Hematopoietic multipotent progenitor cell (in vitro differentiated cells): ENCODE measurements at places on chromosomes 2 and 18.
A peak's percentile ranks its signal among the peaks of the same experiment; 100 is the strongest.

- no peak for DNase-seq
Measured at GRCh38 chr2:218871345-218872302, 9.0 kb upstream of the WNT10A start.

DNA sequence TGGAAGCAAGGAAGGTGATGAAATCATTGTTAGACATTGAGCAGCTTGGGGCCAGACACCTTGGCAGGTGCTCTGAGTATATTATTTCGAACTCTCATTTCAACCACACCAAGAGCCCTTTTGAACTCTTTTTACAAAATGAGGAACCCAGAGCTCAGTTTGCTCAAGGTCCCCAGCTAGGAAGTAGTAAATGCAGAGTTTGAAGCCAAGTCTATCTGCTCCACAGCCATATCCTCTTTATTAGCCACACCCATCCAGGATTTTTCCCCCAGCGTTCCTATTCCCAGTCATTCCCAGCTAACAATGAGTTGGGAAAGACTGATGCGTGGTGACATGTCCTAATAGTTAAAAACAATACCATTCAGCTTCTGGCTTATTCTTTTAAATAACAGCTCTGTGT is 40.2 kb downstream of the SEMA4F start:
- DNase-seq = no peak

DNA sequence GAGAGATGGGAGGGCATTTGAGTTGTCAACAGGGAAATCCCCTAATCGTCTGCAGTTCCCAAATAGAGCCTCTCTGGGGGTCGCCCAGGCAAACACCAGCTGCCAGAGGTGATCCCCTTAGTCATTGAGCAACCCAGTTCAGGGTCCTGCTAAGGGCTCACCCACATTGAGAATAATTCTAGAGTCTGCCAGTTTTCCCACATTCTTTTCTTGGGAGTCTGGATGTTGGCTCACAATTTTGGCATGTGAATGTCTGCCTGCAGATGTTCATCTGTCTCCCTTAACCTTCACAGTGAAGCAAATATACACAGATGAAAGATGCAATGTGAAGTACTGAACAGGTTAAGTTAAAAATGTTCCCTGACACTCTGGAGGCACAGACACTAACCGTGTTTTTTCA is 11.4 kb upstream of the SMIM21 start:
- DNase-seq = no peak

- DNase-seq = no peak
Measured at GRCh38 chr2:112768432-112768831, 4.0 kb upstream of the CKAP2L start.

DNA sequence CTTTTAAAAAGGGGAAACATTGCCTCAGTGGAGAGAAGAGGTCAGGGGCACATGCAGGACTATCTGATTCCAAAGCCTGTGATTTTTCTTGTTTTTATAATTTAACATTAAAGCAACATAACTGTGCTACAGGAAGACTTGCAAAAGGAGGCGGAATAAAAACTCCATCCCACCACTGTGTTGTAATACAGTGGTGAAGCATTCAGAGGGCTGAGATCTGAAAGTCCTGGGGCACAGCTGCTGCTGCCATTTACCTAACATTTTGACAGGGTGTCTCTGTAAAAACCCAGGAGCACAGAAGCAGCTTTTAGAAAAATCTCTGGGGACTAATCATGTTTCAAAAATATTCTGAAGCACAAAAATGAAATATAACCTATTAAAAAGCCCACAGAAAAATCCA is 97.6 kb downstream of the GRB14 start:
- no peak for DNase-seq

DNA sequence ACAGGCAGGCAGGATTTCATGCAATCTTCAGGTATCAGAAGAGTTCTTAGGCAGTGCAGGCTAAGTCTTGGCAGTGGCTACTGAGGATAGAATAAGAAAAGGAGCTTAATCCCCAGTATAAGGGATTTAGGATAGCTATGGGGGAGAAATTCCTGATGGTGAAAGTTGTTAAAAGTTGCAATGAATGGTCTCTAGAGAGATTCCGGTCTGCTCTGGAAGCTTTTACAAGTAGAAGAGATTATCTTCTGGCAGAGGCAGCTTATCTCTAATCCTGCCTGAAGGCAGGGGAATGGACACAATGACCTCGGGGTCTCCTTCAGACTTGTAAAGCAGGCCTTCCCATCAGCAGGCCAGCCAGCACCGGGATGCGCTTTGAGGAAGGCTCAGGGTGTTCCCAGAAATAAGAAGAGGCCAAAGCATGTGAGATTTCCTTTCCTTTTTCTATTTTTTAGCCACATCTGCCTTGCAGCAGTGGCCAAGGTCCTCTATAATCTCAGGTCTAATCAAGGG is 253.9 kb upstream of the KLHL29 start:
- no peak for DNase-seq

DNA sequence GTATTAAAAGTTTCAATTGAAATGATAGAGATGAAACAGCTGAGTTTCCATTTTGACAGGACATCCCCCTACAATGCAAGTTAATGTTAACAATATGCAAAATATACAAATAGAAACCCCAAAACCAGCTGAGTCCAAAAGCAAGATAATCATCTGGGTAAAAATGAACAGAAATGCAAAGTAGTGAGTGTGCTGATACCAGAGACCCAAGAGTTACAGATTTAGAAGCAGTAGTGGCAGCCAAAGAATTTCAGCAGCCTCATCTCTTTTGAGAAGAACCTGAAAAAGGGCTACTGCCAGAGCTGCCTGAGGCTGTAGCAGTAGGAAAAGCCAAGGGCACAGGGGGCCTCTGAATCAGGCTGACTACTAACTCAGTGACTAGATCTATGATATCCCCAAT is 82.6 kb downstream of the THADA start:
- DNase-seq = no peak

DNA sequence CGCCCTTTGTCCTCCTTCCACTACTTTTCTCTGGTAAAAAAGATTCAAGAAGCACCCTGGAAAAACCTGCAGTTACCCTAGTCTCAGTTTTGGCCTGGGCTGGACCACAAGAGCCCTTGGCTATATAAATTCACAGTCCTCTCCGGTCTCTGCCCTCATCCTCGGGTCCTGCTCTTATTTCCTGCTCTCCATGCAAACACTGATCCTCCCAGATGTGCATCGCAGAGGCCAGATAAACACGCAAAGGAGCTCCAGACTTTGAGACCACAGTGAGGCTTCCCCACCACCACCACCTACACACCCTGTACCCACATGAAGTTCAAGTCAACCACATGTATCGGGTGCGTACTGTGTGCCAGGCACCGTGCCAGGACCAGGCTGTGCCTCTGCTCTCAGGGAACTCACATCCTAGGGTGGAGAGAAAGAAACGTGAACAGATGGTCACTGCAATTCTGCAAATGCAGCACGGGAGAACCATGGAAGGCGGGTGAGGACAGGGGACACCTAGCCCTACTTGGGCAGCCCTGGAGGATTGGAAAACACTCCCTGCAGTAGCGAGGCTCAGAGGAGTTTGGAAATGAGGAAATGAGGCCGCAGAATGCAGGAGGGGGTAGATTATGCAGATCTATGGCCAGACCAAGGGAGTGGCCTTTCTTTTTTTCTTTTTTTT is 7.4 kb downstream of the CTDSP1 start:
- DNase-seq = no peak

GRCh38 chr2:70921839-70922234 is 13.9 kb upstream of the ATP6V1B1 start:
- DNase-seq = no peak

DNA sequence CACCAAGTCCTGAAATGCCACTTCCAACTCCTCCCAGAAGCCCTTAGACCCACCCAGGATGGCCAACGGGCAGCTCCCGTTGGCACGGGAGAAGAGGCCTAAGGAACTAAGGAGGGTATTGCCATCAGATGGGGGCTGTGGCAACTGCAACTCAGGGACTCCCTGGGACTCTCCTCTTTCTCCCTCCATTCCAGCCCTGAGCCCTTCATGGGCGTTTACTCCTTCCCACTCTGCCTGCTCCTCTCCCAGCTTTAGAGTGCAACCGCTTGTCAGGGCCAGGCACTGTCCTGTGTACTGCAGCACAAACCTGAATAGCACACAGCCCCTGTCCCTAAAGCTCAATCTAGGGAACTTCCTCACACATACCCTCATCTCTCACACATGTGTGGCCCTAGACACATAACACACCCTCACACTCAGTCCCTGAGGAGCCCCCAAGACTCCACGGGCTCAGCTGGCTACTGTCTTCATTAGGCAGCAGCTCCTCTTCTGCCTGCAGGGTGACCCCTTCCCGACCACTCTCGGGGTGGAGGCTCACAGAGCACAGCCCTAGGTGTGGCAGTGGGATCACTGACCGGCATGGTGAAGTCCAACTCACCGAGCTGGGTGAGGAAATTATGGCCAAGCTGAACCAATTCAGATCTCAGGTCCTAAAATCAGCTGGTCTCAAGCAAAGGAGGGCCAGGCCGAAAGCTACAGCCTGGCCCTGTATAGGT is 316.3 kb downstream of the CELF4 start:
- DNase-seq = no peak

DNA sequence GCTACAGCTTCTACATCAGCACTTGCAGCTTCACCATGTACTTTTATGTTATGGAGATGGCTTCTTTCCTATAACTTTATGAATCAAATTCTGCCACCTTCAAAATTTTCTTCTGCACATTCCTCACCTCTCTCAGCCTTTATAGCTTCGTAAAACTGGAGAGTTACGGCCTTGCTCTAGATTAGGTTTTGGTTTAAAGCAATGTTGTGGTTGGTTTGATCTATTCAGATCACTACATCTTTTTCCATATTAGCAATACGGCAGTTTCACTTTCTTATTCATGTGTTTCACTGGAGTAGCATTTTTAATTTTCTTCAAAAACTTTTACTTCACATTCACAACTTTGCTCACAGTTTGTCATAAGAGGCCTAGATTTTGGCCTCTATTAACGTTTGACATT is 242.9 kb upstream of the GYPC start:
- no peak for DNase-seq

DNA sequence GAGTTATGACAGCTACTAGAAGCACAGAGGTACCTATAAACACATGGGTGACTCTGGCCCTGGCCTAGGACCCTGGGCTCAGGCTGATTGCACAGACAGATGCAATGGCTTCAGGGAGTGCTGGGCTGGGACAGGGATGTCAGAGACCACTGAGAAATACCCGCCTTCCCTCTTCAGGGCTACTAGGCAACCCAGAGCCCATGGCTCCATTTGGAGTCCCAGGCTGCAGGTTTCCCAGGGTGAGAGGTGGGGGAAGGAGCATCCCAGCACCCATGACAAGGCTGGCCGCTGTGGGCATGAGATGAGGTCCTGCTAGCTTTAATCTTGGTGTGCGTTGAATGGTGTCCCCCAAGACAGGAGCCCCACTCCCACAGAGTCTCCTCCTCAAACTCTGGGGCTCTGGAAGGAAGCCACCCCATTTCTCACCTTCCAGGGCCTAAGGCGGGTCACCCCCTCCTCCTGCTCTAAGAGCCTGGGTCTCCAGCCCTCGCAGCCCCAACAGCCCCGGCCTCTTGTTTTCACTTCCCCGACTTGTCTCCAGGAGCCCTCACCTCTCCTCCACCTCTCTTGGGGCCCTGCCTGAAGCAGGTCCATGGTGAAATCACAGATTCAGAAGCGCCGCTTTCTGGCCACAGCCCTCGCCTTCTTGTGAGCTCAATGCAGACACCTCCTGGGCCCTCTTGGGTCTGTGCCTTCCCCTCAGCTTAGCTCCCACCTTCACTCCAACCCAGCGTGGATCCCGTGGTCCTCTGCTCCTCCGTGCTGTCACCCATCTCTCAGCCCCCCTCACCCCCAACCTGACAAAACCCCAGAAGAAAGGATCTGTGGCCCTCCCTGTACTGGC is 41.4 kb downstream of the EMX1 start:
- no peak for DNase-seq

DNA sequence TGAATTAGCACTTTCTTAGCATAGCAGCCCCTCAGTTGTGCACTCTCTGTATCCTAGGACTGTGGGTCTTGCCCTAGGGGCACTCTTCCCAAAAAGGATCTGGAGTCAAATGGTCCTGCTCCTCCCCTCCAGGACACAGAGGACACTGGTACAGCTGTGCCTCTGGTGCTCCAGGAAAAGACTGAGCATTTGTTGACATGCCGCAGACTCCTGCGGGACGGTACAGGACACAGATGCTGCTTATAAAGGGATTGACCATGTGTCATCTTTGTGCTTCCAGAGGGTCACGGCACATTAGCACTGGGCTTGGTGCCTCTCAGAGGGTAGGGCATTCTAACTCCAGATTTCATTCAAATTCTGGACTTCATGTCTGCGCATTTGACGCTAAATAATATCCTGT is 110.5 kb downstream of the KLF7 start:
- DNase-seq = no peak

- DNase-seq = no peak
Measured at GRCh38 chr18:68984342-68984741, 186.5 kb downstream of the CCDC102B start.

DNA sequence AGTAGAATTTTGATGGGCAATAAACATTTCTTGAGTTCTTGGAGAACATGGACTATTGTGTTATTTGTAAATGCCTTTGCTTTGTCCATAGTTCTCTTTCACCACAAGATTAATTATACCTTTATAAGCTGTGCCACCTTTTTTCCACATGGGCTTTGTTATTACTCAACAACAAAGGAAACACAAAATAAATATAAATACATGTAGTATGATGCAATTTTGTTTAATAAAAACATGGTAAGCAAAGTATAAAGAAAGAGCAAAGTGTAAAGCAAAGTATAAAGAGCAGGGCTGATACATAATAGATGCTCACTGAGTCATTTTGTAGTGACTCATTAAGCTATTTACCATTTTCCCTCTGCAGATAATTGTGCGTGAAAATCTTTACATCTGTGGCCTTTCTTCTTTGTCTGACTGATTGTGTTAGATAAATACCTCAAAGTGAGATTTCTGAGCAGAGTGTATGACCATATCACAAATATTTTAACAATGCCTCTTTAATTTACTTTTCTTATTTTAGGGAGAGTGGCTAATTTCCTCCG is 80.9 kb downstream of the CERS6 start:
- no peak for DNase-seq

GRCh38 chr18:12420821-12421421 is 13.2 kb downstream of the PRELID3A start:
- DNase-seq = no peak

GRCh38 chr2:210961249-210961648 is 404.9 kb downstream of the CPS1 start:
- no peak for DNase-seq

GRCh38 chr2:46072101-46072820 is 224.9 kb upstream of the EPAS1 start:
- DNase-seq = no peak

GRCh38 chr2:190343089-190343535 is 277 bp upstream of the INPP1 start:
- DNase-seq = peak; percentile 62

GRCh38 chr2:152063325-152063924 is 35.4 kb downstream of the CACNB4 start:
- no peak for DNase-seq

DNA sequence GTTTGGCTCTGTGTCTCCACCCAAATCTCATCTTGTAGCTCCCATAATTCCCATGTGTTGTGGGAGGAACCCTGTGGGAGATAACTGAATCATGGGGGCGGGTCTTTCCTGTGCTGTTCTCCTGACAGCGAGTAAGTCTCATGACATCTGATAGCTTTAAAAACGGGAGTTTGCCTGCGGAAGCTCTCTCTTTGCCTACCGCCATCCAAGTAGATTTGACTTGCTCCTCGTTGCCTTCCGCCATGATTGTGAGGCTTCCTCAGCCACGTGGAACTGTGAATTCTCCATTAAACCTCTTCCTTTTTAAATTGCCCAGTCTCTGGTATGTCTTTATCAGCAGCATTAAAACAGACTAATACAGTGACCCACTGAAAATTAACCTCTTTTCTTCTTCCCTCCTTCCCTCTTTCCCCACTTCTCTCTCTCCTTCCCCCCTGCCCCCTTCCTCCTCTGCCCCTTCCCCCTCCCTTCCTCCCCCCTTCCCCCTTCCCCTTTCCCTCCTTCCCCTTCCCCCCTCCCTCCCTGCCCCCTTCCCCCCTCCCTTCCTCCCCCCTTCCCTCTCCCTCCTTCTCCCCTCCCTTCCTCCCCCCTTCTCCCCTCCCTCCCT is 818.8 kb downstream of the SLC4A3 start:
- no peak for DNase-seq
